ENCODE measurements at places on chromosomes 3 and 15.
A peak's percentile ranks its signal among the peaks of the same experiment; 100 is the strongest.

GRCh38 chr3:107377151-107377550 is at the start of gene CCDC54:
CCDC54 (plus strand) TSS chr3:107377439; CDS start chr3:107377588, 149 bp downstream.
- no peak for DNase-seq

DNA sequence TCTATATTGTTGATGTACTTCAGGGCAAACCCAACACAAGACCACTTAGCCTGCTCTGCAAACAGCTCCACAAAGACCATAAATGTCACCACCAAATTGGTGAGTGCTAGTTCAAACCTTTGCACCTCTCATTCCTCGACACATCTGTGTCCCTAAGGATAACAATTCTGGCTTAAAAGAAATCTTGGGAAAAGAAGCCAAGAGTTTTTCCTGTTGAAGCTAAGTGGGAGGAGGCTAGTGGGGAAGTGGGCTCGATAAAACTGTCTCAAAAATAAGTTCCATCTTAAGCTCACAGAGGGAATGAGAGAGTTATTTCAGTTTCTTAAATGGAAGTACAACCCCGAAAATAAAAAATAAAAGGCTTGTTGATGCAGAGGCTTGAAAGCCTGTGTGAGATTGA is 40.4 kb upstream of the PRICKLE2 start:
- DNase-seq: no peak

DNA sequence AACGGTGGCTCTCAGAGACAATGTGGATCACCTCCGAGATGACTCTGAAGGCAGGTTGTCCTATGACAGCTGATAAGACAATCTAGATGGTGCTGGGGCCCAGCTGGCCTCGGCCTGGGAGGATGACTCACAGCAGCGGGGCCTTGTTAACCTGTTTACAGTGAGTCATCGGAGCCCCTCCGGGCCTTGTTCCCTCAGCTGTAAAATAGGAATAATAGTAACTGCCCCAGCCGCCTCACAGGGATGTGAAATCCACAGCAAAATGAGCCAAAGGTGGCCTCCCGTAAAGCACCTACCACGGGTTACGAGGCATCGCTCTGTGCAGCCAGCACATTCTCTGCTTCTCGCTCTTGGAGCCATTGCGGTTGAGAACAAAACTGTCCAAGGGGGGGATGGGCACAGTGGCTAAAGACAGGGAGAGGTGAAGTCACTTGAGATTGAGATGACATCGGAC is 88.6 kb upstream of the RASGRF1 start:
- peak; percentile 86 for DNase-seq

DNA sequence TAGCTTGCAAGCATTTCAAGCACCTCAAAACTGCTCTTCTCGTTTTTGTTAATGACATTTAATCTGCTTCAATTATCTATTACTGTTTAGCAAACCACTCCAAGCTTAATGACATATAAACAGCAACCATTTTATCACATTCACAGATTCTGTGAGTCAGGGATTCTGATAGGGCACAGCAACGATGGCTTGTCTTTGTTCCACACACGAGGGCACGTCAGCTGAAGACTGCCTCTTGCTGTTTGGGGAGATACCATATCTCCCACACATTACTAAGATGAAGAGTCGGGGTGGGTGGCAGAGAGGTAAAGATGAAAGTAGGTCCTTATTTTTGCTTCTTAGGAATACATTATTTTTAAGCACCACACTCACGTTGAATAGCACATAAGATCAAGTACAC is 19.3 kb downstream of the CPOX start:
- DNase-seq: no peak

DNA sequence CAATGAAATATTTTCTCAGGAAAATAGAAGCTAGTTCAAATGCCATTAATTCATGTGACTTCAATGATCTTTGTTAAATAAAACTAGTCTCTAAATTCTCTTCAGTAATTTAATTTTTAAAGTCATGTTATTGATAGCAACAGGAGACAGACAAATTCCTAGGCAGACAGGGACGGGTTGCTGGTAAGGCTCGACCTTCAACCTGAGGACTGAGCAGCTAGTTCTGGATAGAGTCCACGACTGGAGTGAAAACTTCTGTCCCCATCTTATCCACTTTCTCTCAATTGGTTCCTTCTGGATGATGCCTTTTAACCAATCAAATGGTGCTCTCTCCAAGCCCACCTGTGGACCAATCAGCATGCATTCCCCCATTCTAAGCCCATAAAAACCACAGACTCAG is 43.8 kb upstream of the C2CD4B start:
- no peak for DNase-seq

- DNase-seq: no peak
These were observed 127.7 kb downstream of the LRRC3B start for GRCh38 chr3:26750263-26750662.

GRCh38 chr3:190973771-190974170 is 111.3 kb upstream of the GMNC start:
- no peak for DNase-seq

DNA sequence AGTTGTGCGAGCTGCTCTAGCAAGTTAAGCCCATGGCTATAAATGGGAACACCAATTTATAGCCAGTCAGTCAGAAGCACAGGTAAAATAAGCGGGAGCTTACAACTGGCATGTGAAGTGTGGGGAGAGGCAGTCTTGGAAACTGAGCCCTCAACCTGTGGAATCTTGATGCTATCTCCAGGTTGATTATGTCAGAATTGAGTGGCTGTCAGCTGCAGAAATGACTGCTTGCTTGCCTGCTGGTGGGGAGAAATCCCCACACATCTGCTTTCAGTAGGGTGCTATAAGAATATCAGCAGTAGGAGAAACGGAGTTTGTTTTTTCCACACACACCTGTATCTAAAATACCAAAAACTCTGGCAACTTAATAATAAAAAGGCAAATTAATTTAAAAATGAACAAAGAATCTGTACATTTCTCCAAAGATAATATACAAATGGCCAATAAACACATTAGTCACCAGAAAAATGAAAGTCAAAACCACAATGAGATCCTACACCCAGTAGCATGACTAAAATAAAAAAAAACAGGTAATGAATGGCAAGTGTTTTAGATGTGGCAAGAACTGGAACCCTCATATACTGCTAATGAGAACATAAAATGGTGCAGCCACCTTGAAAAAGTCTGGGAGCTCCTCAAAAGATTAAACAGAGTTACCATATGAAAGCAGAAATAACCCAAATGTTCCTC is 26.0 kb upstream of the MAP4 start:
- DNase-seq: peak; percentile 22

- peak; percentile 46 for DNase-seq
These were observed 187.7 kb downstream of the ITPR1 start for GRCh38 chr3:4680871-4681300.

DNA sequence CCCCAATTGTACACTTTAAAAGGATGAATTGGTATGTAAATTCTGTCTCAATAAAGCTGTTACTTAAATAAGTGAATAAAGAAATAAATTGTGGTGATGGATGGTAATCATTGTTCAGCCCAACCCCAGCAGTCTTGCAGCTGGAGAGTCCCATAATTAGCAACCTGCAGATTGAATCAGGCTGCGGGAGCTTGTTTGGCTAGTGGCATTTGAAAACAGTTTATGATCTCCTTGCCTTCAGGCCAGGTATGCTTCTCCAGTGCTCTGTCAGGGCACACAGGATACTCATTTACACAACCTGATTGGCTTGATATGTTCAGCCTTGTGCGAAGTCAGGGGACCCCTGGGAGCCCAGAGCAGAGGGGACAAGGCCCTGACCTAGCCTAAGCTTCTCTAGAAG is 16.5 kb upstream of the TSEN2 start:
- DNase-seq: no peak

- no peak for DNase-seq
These were observed 140.9 kb downstream of the KCNMB2 start for GRCh38 chr3:178676942-178677790.

DNA sequence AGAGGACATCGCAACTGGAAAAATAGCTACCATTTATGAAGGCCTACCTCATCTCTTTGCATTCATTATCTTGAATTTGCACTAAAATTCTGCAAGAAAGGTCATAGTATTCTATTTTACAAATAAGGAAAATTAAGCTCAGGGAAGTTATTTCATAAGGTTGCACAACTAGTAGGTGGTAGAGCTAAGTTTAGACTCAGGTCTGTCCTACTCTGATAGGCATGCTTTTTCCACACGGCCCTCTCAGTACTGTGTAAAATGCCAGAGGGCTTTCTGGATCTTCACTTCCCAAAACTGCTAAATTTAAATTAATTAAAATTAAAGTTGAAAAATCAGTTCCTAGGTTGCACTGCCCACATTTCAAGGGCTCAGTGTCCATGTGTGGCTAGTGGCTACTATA is 18.3 kb downstream of the MAP2K1 start:
- DNase-seq: no peak

- DNase-seq: no peak
These were observed 8.4 kb downstream of the CD200 start for GRCh38 chr3:112341386-112341785.

DNA sequence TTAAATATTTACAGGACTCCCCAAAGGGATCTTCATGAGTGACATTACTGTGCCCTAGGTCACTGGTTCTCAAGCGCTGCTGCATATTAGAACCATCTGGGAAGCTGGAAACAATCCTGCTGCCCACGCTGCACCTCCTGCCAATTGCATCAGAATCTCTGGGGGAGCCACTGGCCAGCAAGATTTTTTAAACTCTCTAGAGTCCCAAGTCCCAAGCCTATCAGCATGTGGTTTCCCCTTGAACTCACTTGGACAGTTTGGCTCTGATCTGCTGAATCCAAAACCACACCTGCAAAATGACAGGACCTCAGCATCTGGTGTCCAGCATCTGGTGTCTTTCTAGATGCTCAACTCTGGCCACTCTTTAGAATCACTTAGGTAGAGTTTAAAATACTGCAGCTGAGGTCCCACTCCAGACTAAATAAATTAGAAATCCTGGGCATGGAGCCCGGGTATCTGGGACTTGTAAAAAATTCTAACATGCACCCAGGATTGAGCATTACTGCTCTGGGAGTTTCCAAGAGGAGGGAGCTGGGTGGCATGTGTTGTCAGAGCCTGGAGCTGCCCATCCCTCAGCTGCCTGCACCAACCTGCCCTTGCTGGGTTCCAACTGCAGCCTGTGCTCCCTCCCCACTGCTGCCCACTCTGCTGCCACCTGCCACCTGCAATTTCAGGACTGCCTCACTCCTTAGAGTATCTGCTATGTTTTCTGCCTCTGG is 311.3 kb downstream of the SLC9A9 start:
- no peak for DNase-seq
